Stimulated activated memory B cell treated with anti-CD40 and anti-IgM and Interleukin-4, amounts not matched to agents 10 μg/mL and 1 μg/mL and 100 μg/mL, for 72 hours (primary cell): ENCODE measurements at places on chromosomes 1 and 21.

GRCh38 chr1:200887772-200888348 is 6.8 kb upstream of the INAVA start:
- ATAC-seq = no peak

DNA sequence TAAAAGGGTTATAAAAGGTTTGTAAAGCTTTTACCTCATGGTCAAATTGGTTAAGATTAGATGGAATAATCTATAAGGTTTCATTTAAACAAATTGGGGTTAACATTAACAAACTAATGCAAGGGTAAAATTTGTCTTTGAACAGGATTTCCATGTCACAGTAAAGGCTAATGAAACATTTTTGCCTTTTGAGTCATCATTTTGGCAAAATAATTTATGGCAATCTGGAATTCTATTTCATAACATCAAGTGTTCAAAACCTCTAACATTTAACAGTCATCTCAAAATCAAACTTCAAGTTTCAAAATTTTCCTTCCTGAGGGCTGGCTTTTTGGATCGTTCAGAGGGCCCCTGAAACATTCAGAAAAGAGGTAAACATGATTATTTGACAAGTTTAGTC is 6.6 kb upstream of the CD46 start:
- ATAC-seq = no peak

- peak; percentile 21 for ATAC-seq
Observed at GRCh38 chr1:26278724-26279455, 996 bp upstream of the SH3BGRL3 start.

DNA sequence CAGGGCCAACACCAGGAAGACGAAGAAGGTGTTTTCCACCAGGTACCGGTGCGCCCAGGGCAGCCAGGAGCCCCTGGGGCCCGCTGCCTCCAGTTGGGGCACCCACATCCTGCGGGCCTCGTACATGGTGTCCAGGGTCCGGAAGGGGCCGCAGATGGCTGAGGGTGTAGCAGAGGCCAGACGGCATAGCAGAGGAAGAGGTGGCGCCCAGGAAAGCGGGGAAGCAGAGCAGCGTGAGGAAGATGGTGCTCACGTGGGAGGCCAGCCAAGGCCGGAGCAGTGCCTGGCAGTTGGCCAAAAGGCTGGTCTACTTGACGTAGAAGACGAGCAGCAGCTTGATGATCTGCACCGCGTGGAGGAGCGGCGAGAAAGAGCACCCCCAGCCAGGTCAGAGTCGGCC is 40.4 kb downstream of the ZNF691 start:
- ATAC-seq = no peak

DNA sequence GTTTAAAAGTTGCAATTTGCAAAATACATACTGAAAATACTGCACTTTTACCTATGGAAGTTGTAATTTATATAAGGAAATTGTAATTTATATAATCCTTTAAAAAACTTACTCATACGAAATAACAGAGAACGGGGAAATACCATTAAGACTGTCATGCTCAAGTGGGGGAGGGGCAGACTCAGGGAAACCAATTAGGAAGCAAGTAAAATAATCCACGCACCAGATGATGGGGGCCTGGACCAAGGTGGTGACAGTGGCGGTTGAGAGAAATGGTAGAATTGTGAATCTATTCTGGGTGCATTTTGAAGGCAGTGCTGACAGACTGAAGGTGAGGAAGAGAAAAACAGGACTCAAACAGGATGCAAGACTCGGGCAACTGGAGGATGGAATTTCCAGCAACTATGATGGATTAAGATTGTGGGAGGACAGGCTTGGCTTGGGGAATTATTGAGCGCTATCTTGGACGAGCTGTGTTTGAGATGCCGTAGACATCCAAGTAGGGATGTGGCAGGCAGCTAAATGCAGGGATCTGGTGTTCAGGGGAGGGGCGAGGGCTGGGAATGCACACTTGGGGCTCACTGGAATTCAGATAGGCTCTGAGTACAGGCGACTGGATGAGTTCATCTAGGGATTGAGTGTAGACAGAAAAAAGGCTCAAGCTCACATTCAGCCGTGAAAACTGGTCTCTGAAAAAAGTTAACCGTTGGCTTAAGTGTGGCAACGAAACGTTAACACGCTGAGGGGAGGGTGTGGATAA is 977 bp downstream of the LCA5L start:
- no peak for ATAC-seq

DNA sequence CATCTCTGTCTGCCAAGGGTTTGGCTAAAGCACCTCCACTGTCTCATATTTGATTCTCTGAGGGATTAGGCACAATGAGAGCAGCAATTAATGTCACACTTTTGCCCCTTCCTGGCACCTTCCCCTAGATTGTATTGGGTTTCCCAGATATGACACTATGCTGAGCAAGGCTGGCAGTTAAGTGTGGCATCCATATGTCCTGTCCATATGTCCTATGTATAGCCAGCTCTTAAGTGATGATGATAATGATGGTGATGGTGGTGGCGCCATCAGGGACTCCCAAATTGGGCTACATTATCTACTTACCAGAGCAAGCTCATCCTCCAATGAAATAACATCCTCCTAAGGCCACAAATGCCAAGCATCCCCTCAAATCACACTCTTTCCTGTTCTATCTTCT is 13.5 kb upstream of the LORICRIN start:
- ATAC-seq = no peak

- ATAC-seq = no peak
Observed at GRCh38 chr1:232047473-232047872, 420.9 kb downstream of the DISC1 start.
